ENCODE measurements at places on chromosomes 1 and 21. TPM values are rescaled to one million over a fixed set of nuclear protein-coding genes. Genes with fewer than 3 reads are reported as not detected.

DNAJC28 gene
- 0.33 TPM for total RNA-seq

GRCh38 chr1:64839732-64840405 lies 95.0 kb downstream of the RAVER2 start:
- DNase-seq, result no peak

DNA sequence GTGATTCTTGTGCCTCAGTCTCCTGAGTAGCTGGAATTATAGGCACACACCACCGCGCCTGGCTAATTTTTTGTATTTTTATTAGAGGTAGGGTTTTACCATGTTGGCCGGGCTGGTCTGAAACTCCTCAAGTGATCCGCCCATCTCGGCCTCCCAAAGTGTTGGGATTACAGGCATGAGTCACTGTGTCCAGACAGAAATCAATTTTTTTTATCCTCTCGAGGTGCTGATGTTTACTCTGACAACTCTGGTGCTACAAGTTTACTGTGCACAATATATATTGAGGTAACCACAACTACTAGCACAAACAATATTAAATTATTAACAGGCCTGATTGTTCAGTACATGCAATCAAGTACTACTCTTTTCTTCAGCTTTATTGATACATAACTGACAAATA lies 39.7 kb downstream of the F13B start:
- no peak for DNase-seq

DNA sequence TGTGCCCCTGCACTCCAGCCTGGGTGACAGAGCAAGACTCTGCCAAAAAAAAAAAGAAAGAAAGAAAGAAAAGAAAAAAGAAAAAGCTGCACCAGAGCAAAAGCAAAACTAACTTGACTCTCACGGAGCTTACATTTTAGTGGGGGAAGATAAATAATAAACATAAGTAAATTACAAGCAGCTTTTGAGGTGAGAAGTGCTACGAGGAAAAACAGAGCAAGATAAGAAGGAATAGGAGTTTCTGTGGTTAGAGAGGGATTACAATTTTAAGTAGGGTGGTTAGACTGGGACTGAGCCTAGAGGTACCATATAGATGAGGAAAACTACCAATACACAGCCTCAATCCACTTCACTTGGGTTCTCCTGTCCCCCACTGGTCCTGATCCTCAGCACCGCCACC lies 43.9 kb downstream of the TGFBR3 start:
- no peak for DNase-seq

- DNase-seq, result no peak
These were observed 304.9 kb downstream of the KCNH1 start for GRCh38 chr1:210828996-210829596.

DNA sequence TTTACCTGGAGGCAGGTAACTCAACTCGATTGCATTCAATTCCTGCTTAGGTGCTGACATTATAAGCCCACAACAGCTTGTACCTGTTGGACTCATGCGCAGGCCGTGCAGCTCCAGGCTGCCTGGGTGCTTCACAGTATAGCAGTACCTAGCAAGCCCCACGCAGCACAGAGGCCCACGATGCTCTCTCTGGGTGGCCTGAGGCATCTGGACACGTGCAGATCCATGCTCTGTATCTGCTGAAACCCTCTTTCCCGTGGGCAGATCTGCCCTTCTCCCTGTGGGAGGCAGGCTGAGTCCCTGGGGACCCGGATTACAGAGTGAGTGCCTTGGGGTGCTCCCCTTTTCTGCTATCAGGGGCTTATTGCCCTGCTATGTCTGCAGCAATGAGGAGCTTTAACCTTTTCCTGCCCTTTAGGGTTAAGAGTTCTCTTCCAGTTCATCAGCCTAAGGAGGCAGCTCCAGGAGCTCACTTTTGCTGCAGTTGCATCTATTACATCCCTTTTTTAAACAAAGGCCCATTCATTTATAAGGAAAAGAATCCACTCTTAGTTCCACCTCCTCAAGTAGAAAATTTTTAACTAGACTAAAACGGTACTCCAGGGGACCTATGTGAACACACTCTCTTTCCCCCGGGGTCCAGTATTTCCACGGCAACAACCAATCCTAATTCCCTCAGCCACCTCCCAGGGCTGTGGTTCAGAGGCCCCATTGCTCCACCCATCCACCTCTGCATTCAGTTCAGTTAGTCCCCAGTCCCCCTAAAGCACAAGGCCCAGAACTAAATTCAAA lies 19.3 kb downstream of the ITPKB start:
- DNase-seq, result no peak

DNA sequence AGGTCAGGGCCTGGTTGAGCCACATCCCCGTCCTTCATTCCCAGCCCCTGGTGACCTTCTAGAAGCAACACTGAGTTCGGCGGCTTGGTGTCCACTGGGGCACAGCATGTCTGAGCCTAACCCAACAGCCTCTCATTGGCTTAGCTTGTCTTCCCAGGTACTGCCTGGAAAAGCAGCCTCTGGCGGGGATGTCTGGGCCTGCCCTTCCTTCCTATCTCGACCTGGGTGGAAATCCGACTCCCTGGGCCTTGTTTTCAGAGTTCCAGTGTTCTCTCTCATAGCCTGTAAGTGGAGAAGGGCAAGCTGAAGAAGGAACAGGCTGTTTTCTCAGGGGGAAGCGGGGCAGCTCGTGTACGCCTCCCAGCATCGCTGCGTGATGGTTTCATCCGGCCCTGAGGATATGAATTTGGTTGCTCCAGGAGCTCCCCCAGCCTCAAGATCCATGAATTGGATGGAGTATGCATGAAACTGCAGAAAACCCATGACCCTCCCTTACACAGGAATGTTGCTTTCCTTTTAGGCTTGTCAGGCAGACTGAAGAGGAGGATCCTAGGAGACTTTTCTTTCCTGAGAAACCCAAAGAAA lies 116.5 kb upstream of the IRF2BP2 start:
- no peak for DNase-seq

DNA sequence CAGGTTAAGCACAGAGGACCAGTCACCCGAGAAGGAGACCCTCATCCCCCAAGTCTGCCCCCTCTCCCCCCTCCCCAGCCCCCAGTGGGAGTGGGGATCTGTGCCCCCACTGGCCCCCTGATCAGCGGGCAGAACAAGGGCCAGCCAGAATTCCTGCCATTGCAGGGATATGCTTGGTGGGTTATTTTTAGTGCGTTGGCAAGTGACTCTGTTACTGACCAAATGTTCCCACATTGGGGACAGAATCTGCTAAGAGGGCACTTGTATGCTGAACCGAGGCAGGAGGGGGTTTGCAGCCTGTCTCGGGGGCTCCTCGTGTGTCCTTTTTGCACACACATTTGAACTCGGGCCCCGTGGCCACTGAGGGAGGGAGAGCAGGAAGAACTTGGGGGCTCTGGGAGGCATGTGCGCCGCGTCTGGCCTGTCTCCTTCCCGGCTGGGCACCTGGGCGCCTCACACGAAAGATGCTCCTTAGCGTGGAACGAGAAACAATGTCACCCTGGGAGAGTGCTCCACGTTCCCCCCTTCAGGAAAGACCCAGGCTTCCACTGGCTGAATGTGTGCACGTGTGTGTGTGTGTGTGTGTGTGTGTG lies 66.4 kb upstream of the CASZ1 start:
- DNase-seq, result no peak

DNA sequence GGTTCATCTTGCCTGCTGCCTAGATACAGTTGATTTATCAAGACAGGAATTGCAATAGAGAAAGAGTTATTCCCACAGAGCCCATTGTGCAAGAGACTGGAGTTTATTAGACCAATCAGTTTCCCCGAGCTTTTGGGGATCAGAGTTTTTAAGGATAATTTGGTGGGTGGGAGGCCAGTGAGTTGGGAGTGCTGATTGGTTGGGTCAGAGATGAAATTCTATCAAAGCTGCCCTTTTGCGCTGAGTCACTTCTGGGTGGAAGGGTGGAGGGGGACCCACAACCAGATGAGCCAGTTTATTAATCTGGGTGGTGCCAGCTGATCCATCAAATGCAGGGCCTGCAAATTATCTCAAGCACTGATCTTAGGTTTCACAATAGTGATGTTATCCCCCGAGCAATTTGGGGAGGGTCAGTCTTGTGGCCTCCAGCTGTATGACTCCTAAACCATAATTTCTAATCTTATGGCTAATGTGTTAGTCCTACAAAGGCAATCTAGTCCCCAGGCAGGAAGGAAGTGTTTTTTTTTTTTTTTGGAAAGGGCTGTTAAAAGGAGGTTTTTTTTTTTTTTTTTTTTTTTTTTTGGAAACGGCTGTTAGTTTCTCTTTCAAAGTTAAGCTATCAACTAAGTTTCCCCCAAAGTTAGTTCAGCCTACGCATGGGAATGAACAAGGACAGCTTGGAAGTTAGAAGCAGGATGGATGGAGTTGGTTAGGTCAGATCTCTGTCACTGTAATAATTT lies 7.4 kb downstream of the SLC16A4 start:
- no peak for DNase-seq

TMPRSS3 gene
- total RNA-seq, result 1.2 TPM
